MM.1S (cell line): ENCODE measurements at places on chromosomes 6 and 20.

DNA sequence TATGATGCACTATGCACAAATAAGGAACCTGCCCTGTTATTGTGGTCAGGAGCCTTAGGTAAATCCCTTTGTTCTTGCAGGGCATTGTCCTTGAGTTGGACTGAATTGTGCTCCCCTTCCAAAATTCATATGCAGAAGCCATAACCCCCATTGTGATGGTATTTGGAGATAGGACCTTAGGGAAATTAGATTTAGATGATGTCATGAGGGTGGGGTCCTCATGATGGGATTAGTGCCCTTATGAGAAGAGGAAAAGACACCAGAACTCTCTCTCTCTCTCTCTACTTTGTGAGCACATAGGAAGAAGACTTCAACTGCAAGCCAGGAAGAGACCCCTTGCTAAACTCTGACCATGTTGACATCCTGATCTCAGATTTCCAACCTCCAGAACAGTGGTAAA lies 268.0 kb downstream of the LRFN2 start:
- no peak for DNase-seq

GRCh38 chr6:166530211-166531095 lies 56.0 kb downstream of the RAMACL start:
- DNase-seq, result no peak

GRCh38 chr6:147758303-147758702 lies 249.8 kb downstream of the SAMD5 start:
- DNase-seq, result no peak

GRCh38 chr6:110537208-110538123 lies 61.1 kb upstream of the SLC22A16 start:
- DNase-seq, result no peak

GRCh38 chr6:47348316-47348863 lies 38.7 kb upstream of the TNFRSF21 start:
- no peak for DNase-seq

- DNase-seq, result no peak
Measured at GRCh38 chr6:1123386-1124375, 188.2 kb upstream of the FOXQ1 start.
